ENCODE measurements at places on chromosomes 5 and 9. TPM values are rescaled to one million over a fixed set of nuclear protein-coding genes. Genes with fewer than 3 reads are reported as not detected.

GRCh38 chr9:107548298-107549142, 59.0 kb upstream of the KLF4 start:
- DNase-seq: peak; percentile 42

- DNase-seq: no peak
Measured at GRCh38 chr5:58999804-59000203, 416.9 kb downstream of the RAB3C start.

- DNase-seq: no peak
Measured at GRCh38 chr5:142493875-142494518, 169.2 kb upstream of the SPRY4 start.

- no peak for DNase-seq
Measured at GRCh38 chr9:131287359-131287758, 2.2 kb upstream of the PLPP7 start.

DNA sequence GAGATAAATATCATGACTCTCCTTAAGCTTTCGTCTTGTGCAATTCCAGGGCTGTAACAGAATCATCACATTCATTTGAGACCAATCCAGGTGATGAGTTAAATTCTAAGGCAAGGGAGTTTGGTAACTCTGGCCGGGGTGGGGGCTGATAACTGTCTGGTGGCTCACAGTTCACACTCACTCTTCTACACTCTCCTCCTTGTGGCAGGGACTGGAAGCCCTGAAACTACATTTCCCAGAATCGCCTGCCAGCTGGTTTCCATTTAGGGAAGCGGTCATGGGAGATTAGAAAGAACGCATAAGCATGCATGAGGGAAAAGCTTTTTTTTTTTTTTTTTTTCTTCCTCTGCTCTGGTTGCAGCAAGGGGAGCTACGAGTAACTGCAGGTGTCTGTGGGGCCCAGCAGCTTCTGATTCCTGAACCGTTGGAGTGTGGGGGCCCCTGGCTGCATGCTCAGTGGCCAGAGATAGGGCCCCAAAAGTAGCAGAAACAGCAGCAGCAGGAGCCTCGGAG, 154.8 kb upstream of the TBC1D2 start:
- peak; percentile 77 for DNase-seq

DNA sequence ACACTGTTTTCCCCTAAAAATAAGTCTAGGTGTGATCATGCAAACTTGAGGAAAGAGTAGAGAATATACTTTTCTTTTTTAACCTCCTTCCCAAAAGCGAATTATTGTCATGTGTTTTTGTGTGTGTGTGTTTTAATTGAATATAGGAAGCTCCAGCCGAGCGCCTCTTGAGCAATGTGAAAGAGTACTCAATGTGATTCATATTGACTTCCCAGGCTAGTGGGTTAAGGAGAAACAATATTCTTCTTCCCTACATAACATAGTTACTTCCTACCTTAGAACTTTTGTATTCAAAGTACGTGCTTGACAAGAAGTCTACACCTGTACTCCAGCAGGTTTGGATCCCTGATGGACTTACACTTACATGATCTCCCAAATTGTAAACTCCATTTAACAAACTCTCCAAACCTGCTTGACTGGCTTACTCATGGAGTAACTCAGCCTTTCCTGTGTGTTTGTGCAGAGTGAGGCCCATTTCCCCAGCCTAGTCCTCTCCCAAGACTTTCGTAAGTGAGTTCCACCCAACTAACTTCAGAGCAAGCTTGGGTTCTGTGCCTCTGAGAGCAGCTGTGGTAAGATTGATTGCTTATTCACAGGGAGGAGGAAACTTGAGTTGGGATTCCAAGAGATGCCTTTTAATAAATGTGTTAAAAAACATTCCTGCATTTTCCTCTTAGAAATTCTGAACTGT, 9.3 kb downstream of the SLC28A3 start:
- no peak for DNase-seq

GRCh38 chr9:36759976-36760375, 187.3 kb downstream of the MELK start:
- no peak for DNase-seq

Gene SLC25A2
- total RNA-seq: 0.54 TPM

Gene GRIN1
- total RNA-seq: under 0.01 TPM

GRCh38 chr9:134975253-134975652, 57.5 kb upstream of the FCN1 start:
- no peak for DNase-seq

GRCh38 chr9:36876056-36876455, 158.0 kb downstream of the PAX5 start:
- DNase-seq: no peak

DNA sequence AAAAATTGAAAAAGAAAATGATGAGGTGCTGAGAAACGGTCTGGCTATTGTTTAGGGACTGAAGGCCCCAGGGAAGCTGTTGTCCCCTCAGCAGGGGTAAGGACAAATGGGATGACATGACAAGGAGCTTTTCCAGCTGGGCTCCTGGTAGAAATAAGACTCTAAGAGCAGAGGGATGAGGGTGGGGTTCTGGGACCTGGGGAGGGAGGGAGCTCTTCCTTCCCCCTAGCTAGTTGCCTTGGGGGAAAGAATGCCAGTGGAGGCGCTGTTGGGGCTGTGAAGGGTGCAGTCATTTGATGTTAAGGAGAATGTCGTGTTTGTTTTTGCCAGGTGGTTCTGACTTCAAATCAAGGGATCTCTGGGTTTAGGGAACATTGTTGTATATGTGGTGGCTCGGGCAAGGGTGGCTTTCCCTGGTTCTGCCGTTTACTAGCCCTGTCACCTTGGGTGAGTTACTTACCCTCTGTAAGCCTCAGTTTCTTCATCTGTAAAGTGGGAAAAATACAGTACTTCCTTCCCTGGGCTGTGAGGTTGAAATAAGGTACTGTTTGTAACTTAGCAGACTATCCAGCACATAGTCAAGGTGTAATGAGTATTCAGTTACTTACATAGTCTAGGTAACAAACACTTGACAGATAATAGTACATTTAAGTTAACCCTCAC, 47.8 kb downstream of the WWC1 start:
- DNase-seq: no peak

GRCh38 chr5:108093186-108093585, 288.7 kb downstream of the FBXL17 start:
- DNase-seq: no peak

- DNase-seq: no peak
Measured at GRCh38 chr9:112129246-112129645, 45.9 kb downstream of the SUSD1 start.

DNA sequence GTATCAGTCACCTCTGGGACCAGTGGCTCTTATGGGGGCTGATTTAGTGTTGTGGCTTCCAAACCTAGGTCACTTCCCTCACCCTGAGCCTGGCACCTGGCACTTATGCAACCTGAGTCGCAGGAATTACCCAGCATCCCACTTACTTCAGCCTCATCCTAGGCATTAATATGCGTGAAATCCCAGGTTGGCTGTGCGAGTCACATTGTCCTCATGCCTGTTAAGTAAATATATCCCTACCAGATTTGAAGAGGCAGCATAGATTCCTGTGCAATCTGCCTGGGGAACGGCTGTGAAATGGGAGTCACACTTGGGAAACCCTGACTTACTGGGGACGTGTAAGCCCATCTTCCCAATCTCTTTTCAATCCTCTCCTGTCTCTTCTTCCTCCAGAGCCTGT, 42.7 kb upstream of the AKNA start:
- no peak for DNase-seq

Gene TXNDC15
- total RNA-seq: 87.8 TPM

- DNase-seq: no peak
Measured at GRCh38 chr5:96528826-96529474, 95.9 kb upstream of the PCSK1 start.

GRCh38 chr5:119059740-119060255, 11.1 kb upstream of the DMXL1 start:
- no peak for DNase-seq

Gene OR13J1
- total RNA-seq: not detected

DNA sequence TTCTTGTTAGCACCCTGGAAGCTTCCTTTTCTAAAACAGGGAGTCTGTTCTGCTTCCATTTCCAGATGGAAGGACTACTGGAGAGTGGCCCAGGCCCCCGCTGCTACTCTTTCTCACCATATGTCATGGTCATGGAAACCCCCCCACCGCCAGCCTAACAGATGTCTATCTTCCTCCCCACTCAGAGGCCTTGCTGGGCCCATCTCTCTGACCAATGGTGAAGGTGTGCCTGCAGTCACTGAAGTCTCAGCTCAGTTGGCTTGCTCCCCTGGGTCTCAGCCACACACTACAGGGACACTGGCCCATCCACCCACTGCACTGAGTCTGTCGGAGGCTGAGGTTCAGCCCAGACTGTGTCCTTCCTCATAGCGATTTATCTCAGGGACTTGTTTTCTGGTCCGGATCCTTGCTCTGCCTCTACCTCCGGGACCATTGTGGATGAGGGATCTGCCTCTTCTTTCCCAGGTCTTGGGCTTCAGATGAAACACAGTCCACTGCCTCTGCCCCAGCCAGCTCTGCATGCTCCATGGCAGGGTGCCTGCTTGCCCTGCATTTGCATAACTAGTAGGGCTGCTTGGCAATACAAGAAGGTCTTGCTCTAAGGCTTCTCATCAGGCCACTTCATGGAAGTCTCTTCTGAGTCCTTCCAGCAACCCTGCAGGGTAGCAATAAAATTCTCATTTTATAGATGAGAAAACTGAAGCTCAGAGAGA, 30.8 kb downstream of the GALNT12 start:
- no peak for DNase-seq

Gene NIPAL4
- total RNA-seq: 0.81 TPM

Gene TMEM174
- total RNA-seq: not detected

Gene NEURL1B
- 18.3 TPM for total RNA-seq

DNA sequence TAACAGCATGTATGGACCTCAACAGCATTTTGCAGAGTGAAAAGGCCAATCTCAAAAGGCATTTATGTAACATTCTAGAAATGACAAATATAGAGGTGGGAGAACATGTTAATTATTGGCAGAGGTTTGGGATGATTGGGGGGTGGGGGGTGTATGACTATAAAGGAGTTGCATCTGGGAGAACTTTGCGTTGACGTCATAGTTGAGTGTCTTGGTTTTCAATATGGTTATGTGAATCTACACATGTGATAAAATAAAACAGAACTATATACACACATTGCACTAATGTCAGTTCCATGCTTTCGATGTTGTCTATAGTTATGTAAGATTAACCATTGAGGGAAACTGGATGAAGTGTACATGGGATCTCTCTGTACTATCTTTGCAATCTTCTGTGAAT, 139.1 kb downstream of the SV2C start:
- DNase-seq: no peak

Gene TSSK1B
- total RNA-seq: not detected

DNA sequence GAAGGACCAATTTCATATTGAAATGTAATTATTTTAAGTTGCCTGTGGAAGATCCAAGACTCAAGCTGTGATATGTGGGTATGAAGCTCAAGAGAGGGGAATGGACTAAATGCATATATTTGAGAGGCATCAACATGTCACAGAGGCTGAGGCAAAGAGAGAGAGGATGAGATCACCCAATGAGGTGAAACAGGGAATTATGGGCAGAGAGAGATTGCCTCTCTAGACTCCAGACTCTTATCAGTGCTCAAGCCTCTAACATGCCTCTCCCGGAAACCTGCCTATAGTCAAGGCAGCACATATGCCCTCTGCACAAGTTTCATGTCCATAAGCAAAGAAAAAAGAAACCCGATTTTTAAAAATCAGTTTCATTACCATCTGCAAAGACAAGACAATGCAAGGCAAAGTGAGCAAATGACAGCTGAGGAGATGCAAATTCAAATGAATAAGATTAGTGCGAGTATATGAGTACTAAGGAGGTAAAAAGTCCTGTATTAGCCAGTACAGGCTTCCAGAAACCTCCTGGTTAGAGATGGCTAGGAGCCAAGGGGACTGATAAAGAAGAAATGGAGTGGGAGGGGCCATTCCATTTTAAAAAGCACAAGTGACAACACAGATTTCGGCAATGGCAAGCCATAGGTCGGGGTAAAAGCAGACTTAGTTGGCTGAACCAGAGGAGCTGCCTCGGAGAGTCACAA, 9.4 kb downstream of the APTX start:
- no peak for DNase-seq

DNA sequence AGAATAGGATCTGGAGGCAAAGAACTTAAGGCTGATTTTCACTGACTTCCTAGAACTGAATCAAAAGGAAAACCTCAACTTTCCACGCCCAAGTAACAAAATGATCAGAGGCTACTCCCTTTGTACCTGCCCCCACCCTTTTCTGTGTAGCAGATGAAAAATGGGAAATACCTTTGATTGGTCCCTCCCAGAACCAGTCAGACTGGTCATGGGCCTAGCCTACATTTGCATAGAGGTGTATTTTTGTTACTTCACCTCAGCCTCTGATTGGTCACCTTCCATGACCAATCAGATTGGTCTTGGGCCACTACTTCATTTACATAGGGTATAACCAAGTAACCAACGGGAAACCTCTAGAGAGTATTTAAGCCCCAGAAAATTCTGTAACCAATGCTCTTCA, 1553.5 kb upstream of the C9orf72 start:
- no peak for DNase-seq

DNA sequence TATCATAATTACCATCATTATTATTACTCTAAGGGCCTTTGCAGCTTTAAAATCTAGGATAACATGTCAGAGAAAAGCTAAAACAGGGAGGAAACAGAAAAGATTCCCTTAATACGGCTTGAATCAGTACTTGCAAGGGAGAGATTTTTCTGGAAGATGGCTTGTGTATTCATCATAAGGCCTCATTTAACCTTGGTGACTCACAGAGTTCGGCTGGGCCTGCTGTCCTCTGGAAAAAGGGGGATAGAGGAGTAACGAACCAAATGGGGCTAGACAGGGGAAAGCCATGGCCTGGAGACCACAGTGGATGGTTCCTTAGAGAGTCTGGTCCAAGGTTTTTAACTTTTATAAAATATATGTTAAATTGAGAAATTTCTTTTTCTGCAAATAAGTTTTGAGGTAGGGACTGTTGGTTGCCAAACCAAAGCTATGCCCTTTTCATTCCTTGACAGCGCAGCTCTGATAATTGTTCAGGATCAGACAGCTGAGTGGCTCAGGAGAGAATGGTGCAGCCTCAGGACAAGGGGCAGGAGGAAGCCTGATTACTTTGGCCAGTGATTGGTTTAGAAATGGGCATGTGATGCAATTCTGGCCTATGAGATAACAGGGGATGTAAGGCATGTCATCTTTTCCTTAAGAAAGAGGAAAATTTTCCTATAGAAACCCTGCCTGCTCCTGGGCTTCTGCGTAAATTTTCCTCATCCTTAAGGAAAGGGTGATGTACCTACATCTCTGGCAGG, 25.6 kb upstream of the GSN start:
- DNase-seq: no peak

- no peak for DNase-seq
Measured at GRCh38 chr9:125626187-125626586, 80.8 kb downstream of the MAPKAP1 start.

Gene CD14
- total RNA-seq: 5.4 TPM

DNA sequence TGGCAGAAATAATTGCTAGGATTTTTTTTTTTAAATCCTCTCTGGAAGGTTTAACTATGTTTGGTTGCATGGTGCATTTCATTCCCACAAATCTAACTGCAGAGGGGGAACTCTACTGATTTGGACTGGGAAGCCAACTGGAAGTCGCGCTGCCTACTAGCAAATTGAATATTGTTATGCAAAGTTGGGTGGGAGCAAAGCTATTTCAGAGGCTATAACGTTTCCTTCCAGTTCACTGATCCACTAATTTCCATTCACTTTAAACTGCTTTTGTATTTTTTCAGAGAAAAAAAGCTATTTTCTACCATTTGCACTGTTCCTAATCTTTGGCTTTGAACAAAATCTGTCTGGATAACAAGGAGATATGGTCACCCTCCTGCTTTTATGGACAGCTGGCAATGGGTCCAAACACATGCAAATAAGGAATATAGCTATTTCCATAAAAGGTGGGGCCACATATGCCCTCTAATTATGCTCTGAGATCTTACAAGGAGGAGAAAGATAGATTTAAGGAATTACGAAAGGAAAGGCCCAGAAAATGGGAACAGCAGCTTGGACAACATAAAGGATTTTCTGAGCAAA, 40.1 kb downstream of the MACIR start:
- DNase-seq: no peak

- DNase-seq: no peak
Measured at GRCh38 chr5:167993771-167994170, 297.7 kb upstream of the WWC1 start.

Data from hematopoietic multipotent progenitor cell (in vitro differentiated cells).